ENCODE measurements at places on chromosomes 16 and 17. TPM values are rescaled to one million over a fixed set of nuclear protein-coding genes. Genes with fewer than 3 reads are reported as not detected.

DNA sequence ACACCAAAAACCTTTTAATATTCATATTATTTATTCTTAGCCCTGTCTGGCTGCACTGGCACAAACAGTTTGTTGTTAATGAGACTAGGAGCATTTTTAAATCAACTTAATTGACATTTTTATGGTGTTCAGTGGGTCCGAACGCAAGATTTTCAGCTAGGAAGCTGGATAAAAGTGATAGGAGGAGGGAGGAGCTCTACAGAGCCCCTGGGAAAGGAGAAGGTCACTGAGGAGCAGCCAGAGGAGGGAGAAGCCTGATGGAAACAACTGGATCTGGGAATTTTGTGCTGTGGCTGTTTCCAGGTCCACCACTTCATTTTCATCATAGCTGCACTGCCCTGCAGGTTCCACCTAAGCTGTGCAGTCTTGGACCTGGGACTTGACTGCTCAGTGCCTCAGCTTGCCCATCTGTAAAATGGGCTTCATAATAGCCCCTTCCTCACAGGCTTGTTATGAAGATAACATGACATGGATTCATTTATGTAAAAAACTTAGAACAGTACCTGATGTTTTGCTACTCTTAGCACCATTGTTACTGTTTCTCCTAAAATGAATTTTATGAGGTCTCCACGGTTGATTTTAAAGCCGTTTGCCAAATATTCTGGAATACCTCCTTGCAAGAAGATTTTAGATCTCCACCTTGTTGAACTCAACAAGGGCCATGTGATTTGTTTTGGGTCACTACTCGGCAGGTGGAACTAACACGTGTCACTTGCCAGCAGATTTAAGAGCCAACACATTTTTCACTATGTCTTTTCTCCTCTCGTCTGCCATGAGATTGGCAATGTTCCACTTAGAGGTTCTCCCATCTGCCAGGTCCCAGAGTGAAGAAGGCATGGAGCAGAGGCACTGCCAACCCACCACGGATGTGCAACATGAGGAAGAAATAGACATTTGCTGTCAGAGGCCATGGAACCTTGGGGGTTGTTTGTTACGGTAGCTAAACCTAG, 18.7 kb upstream of the GRIN2A start:
- peaks cover 16% of the 10 kb centered on the region for H3K27me3 ChIP-seq
- no peaks in the 10 kb centered on the region for H3K36me3 ChIP-seq
- peaks cover 5% of the 10 kb centered on the region for H3K4me1 ChIP-seq
- H3K4me3 ChIP-seq: no peak overlapping the region

- H3K4me1 ChIP-seq: no peaks in the 10 kb centered on the region
- no peak for DNase-seq
- no peak overlapping the region for H3K27ac ChIP-seq
- H3K27me3 ChIP-seq: no peaks in the 10 kb centered on the region
- no peak overlapping the region for H3K4me3 ChIP-seq
These were observed 46.4 kb downstream of the SPOP start for GRCh38 chr17:49631496-49631895.

- H3K27me3 ChIP-seq: peaks cover 15% of the 10 kb centered on the region
- peak overlapping the region; percentile 74 for H3K4me3 ChIP-seq
- peak; percentile 79 for DNase-seq
- peaks cover 16% of the 10 kb centered on the region for H3K36me3 ChIP-seq
- peaks cover 20% of the 10 kb centered on the region for H3K4me1 ChIP-seq
These were observed 12.1 kb downstream of the HSD3B7 start for GRCh38 chr16:30996985-30997724.

DNA sequence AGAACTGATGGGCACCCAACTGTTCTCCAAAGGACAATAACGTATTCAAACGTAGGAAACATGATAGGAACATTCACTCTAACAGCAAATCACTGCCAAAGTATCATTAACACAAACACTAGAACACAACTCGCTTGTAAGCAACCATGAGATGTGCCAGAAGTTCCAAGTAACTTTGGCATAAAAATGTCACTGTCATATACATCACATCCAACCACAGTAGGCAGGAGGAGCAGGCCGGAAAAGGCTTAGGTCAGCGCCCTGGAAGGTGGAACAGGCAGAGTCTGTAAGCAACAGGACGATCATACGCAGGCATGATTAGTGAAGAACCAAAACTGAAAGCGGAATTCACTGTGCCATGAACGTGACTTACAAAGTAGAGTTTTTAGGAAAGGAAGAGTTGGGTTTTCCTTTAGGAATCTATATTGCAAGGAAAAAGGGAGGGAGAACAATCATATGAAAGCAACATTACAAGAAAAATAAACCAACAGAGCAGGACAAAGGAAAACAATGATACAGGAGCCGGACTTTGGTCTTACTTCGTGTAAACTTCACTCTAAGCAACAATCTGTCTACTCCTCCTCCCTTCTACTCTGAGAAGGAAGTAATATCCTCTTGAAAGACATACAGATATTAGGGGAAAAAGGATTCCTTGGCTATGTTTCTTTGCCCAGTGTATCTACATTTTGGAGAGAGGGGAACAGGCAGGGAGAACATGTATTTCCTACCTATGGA, 52.3 kb downstream of the YWHAE start:
- no peak overlapping the region for H3K27ac ChIP-seq
- no peak for DNase-seq
- peaks cover 9% of the 10 kb centered on the region for H3K4me1 ChIP-seq
- no peaks in the 10 kb centered on the region for H3K27me3 ChIP-seq

DNA sequence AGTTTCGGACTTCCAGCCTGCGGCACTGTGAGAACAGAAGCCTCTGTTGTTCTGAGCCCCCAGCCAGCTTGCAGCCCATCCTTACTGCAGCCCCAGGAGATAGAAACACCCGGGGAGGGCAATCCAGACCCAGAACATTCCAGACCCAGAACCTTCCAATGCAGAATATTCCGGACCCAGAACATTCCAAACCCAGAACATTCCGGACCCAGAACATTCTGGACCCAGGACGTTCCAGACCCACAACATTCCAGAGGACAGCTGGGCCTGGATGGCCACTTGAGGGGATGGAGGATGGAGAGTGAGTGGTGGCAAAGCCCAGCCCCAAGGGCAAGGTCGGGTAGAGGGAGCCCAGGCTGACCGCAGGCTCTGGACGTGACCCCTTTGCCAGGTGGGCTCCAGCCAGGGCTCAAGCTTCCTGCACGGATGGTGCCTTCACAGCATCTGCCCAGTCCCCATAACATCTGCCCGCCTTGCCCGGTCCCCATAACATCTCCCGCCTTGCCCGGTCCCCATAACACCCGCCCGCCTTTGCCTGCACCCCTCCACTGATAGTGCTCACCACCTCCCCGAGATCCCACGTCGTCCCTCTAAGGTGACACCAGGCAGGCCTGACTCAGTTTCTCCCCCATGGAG, 3.5 kb downstream of the CBFA2T3 start:
- peaks cover 99% of the 10 kb centered on the region for H3K27me3 ChIP-seq
- H3K36me3 ChIP-seq: peaks cover 4% of the 10 kb centered on the region
- no peak overlapping the region for H3K27ac ChIP-seq
- no peak overlapping the region for H3K4me3 ChIP-seq

DNA sequence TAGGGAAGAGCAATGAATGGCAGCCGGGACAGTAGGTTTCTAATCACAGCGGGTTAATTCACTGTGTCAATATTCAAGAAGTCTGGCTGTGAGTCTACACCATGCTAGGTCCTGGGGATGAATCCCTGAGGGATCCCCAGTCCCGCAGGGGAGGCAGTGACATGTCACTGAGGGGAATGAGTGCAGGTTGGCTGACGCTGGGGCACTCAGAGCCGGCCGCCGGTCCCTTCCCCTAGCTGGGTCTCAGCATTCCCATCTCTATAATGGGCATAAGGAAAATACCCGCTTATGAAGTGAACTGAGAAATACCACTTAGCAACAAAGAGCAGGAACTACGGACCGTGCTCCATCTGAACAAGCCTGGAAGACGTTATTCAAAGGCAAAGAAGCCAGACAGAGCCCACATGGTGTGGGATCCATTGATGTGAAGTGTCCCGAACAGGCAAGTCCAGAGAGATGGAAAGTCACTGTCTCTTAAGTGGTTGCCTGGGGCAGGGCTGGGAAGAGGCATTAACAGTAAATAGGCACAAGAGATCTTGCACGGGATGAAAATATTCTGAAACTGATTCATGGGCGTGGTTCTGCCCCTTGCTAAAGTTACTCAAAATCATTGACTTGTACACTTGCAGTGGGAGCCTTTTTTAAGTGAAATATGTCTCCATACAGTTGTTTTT, 31.9 kb downstream of the PPL start:
- peaks cover 37% of the 10 kb centered on the region for H3K4me1 ChIP-seq
- no peak for DNase-seq
- H3K36me3 ChIP-seq: peaks cover 51% of the 10 kb centered on the region
- no peaks in the 10 kb centered on the region for H3K27me3 ChIP-seq
- H3K27ac ChIP-seq: peak overlapping the region; percentile 47

- H3K27ac ChIP-seq: peak overlapping the region; percentile 90
- peak overlapping the region; percentile 90 for H3K4me3 ChIP-seq
- peak; percentile 23 for DNase-seq
These were observed 658 bp downstream of the RAB5C start for GRCh38 chr17:42153919-42154742.

DNA sequence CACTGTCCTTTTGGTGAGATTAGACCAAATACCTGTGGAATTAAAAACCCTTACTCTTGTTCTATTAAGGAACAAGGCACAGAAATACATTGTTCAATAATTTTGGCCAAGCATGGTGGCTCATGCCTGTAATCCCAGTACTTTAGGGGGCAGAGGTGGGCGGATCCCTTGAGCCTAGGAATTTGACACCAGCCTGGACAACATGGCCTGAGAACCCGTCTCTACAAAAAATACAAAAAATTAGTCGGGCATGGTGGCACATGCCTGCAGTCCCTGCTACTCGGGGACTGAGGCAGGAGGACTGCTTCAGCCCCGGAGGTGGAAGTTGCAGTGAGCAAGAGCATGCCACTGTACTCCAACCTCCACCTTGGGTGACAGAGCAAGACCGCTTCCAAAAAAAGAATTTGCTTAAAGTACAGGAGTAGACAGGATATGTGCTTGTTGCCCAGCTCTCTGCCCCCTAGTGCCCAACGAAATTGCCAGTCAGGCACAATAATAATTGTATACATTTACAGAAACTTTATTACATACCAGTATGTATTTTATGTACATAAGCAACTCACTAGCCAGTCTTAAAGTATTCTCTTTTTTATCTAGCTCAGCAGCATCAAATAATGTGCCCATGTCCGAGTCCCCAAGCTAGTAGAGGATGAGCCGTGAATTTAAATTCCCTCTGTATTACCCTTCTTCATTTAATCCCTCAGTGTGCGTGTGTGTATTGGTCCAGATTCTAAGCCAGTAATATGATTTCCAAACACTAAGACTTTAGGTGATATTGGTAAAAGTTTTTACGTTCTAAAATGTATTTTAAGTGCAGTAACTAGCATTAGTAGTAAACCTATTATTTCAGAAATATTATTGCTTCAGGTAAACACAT, 1.4 kb downstream of the THUMPD1 start:
- peak overlapping the region; percentile 81 for H3K4me3 ChIP-seq
- no peaks in the 10 kb centered on the region for H3K27me3 ChIP-seq
- DNase-seq: peak; percentile 43
- peaks cover 53% of the 10 kb centered on the region for H3K36me3 ChIP-seq

GRCh38 chr16:10941127-10941933, 938 bp downstream of the DEXI start:
- H3K4me3 ChIP-seq: peak overlapping the region; percentile 92
- peaks cover 57% of the 10 kb centered on the region for H3K36me3 ChIP-seq
- no peak for DNase-seq
- peak overlapping the region; percentile 56 for H3K27ac ChIP-seq

DNA sequence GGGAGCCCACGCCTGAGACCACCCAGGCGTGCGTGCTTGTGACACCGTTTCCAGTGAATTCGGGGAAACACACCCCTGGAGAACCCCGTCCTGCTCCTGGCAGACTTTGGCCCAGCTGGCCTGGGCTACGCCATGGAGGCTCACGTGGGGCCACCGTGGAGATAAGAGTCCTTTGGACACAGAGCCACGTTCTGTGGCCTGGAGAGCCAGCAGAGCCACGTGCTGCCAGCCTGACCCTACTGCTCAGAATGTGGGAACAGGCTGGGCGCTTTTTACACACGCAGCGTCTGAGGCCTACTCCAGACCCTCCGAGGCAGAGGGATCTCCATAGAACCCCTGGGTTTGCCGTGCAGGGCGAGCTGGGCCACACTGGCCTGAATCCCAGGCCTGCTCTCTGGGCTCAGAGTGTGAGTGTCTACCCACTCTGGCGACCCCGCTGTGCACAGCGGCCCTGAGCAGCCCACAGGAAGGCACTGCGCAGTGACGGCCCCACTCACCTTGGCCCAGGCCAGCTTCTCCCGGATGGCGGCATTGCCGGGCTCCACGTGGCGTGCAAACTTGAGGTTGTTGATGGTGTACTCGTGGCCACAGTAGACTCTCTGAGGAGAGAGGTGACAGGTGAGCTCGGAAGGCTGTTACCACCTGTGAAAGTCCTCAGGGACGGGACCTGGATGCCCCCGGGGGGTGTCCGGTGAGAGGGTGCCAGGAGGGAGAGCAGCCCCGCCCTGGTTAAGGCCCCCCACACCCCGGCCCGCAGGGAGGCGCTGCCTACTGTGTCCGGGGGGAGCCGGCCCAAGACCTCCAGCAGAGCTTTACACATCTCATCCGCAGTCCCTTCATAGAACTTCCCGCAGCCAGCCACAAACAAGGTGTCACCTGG, 10.0 kb downstream of the HAGH start:
- no peak for DNase-seq
- no peaks in the 10 kb centered on the region for H3K4me1 ChIP-seq
- no peak overlapping the region for H3K27ac ChIP-seq
- no peaks in the 10 kb centered on the region for H3K27me3 ChIP-seq
- peaks cover 36% of the 10 kb centered on the region for H3K36me3 ChIP-seq

XYLT1 gene
- 8.0 TPM for total RNA-seq

CIITA gene
- total RNA-seq: 16.3 TPM

CLEC10A gene
- not detected for total RNA-seq

MT1H gene
- not detected for total RNA-seq

KIF19 gene
- total RNA-seq: not detected

HES7 gene
- total RNA-seq: 0.69 TPM
